ENCODE measurements at places on chromosomes 5 and 9.

GRCh38 chr9:130942679-130943078 lies 3.6 kb upstream of the FIBCD1 start:
- no peak for DNase-seq

DNA sequence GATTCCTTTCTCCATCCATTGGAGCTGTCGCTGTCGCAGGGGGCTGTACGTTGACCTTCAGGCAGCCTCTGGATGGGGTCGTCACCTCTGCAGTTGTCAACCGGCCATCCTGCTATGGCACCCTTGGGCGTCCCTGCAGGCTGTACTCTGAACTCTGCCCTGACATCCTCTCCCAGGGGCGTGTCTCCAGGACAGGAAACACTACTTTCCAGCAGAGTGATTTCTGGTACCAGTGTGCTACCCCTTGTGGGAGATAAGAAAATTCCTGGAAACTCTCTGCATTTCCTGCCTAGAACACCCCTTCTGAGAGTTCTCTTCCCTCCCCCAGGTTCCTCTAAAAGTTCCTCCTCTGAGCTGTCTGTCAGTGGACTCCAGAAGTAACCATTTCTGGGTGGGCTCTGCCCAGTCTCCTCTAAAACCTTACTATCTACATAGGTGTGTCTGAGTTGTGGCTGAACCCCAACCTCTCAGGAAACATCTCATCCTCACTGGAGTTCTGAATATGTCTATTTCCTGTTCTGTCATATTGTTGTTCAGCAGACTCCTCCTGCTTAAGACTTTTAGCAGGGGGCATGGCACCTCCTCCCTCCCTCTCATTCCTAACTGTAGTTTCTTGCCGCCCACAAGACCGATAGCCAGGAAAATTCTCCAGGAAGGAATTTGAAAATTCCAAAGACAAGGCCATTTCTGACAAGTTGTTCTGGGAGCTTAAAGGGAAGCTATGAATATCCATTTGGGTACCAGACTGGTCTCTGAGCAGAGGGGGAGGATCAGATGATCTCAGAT lies 145.3 kb upstream of the RASEF start:
- no peak for DNase-seq

DNA sequence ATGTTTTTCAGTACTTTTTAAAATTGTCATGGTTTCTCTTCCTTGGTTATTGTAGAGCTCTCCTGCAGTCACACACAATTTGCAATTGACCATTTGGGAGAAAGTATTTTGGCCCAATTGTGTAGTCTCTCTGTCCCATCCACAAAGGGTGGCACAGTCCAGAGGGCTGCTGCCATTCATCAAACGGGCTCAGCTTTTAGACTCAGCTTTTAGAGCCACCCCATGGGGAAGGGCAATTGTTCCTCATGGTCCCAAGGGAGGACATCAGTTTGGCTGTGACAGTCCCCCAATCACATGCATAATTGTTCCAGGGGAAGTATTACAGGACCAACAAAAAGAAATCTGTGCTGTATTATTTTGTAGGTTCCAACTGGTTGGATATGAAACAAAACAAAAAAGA lies 207.6 kb downstream of the ZNF462 start:
- DNase-seq, result no peak

DNA sequence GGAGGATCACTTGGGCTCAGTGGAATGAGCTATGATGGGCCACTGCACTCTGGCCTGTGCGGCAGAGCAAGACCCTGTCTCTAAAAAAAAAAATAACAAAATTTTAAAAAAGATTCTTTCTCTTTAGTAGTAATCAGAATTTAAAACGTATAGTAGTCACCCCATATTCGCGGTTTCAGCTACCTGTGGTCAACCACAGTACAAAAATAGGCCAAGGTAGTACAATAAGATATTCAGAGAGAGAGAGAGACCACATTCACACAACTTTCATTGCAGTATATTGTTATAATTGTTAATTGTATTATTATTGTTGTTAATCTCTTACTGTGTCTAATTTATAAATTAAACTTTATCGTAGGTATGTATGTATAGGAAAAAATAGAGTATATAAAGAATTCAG lies 18.7 kb downstream of the INIP start:
- DNase-seq, result no peak

DNA sequence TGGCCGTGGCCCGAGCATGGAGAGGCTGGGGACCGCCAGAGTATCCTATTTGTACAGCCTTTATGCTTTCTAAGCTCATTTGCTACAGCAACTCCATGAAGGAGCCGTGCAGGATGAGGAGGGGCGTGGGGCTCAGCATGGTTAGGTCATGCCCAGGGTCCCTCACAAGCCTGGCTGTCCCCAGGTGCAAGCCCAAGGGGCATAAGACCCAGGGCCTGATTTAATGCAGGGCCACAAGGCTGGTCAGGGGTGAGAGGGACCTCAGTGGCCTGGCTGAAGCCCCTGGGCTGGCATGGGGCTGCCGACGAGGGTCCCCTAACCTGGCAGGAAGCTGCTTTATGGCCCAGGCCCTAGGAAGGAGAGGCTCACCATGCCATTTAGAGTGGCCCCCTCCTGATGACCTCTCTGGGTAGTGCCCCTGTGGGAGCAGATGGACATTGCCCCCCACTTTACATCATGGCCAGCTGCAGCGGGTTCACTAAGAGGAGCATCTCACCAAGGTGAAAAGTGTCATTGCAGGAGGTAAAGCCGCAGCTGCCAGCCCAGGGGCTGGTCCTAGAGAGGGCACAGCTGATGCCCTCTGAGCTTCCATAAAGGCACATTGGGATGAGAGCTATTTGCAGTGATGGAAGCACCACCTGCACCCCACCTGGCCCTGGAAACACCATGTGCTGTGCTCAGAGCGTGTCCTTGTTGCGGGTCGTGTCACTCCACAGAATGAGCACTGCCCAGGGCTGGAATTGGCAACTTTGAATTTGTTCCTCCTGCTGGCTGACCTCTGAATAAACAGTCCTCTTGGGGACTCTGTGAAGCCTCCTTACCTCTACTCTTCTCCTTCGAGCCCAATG lies 58.9 kb downstream of the ZNF618 start:
- no peak for DNase-seq

- DNase-seq, result no peak
Observed at GRCh38 chr5:100469767-100470166, 65.4 kb upstream of the FAM174A start.

DNA sequence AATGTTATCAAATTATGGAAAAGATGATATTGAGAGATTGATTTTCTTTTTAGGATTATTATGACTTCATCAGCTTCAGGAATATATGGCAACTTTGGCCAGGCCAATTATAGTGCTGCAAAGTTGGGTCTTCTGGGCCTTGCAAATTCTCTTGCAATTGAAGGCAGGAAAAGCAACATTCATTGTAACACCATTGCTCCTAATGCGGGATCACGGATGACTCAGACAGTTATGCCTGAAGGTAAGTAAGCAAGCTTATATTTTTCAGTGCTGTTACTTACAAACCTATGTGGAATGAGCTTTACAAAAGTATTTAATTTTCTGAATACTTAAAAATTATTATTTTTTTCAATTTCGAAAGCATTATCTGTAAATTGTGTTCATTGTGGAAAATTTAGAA lies 26.5 kb downstream of the HSD17B4 start:
- DNase-seq, result no peak

DNA sequence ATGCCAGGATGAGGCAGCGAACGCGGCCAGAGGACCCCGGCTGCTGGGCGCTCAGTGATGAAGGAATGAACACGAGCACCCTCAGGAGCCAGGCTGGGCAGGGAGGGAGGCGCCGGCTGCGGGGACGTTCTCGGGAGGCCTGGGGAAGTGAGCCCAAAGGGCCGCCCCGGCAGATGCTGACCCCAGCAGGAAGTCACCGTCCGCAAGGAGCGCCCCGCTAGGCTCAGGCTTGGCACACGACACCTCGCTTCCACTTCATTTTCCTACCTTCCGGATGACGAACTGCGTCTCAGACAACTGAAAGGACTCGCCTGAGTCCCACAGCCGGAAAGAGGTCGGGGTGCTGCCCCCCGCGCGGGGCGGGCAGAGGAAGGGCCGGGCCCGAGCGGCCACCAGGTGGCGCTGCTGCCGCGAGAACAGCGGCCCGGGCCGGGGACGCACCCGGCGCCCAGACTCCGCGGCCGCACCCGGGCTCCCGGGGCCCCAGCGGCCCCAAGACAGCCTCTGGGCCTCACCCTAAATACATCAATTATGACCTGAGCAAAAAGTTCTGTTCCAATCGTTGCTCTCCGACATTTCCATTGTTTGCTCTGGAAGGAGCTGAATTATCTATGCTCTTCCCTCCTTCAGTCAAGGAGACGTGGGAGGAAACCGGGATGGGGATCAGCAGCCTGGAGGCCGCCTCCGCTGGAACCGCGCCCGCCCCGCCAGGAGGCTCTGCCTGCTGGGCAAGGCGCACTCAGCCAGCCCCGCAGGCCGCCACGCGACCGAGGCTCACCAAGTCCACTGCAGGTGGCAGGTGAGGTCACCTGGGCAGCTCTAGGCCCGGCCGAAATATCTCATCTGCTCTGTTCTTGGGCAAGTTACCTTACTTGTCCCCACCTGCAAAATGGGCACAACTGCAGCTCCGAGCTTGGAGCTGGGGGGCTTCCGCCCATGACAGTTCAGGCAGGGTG lies 107.0 kb downstream of the ZNF354C start:
- peak; percentile 23 for DNase-seq
